Activated CD8-positive, alpha-beta memory T cell treated with anti-CD3 and anti-CD28 coated beads, Interleukin-2, amount 50 U/mL, for 48 hours (primary cell): ENCODE measurements at places on chromosomes 16 and 17.
A peak's percentile ranks its signal among the peaks of the same experiment; 100 is the strongest.

GRCh38 chr16:68069511-68070248 is 15.5 kb upstream of the NFATC3 start:
- peak; percentile 56 for DNase-seq

- DNase-seq = no peak
Observed at GRCh38 chr17:32264823-32265191, 825 bp upstream of the RHBDL3 start.

- no peak for DNase-seq
Observed at GRCh38 chr17:17840751-17841591, 4.2 kb upstream of the SREBF1 start.

- DNase-seq = no peak
Observed at GRCh38 chr17:27765353-27765752, 35.0 kb downstream of the NOS2 start.

GRCh38 chr17:58184308-58184985 is 8.1 kb upstream of the EPX start:
- no peak for DNase-seq

DNA sequence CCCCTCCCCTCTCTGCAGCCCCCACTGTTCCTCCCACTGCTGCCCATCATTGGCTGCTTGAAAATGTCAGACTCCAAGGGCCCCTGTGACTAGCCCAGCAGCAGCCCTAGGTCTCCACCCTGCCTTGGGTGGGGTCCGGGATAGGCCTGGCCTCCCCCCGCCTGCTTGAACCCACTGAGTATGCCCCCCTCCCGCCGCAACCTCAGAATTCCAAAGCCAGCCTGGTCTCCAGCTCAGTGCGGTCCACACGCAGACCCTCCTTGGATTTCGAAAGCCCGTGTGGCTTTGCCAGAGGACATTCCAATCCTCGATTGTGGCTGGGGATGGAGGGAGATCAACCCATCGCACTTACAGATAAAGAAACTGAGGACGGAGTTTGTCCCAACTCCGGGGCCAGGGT is 6.4 kb downstream of the DPEP1 start:
- DNase-seq = no peak

- DNase-seq = peak; percentile 55
Observed at GRCh38 chr17:79388556-79389295, 222.1 kb downstream of the RBFOX3 start.

DNA sequence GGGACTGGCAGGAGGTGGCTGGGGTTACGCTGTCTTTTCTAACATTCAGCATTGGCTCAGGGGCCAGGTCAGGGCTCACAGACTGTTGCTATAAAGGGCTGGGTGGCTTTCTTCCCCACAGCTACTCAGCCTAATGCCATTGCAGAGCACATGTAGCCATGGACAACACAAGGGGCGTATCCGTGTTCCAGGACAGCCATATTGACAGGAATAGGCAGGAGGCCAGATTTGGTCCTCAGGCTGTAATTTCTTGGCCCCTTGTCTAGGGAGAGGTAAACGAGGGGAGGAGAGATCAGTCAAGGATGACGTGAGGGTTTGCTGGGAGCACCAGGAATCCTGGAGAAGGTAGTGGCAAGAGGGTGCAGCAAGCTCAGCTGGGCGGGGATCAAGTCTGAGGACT is 21.2 kb upstream of the MYO15B start:
- no peak for DNase-seq

- DNase-seq = no peak
Observed at GRCh38 chr17:17146786-17147406, 59.2 kb downstream of the PLD6 start.

DNA sequence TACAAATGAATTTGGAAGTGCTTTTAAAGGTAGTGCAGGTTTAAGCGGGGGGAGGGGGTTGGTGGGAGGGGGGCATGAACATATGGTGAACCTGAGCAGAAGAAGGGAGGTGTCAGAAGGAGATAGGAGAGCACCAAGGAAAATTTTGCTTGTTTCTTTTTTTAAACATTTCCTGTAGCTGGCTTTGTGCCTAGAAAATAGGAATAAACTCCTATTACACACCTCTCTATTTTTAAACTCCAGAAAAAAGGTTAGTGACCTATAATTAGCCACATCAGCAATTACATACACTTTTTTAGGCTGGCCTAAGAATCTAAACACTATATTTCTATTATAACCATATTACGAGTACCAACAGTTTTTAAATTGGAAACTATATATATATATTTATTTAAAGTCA is 159.1 kb downstream of the SKAP1 start:
- no peak for DNase-seq

DNA sequence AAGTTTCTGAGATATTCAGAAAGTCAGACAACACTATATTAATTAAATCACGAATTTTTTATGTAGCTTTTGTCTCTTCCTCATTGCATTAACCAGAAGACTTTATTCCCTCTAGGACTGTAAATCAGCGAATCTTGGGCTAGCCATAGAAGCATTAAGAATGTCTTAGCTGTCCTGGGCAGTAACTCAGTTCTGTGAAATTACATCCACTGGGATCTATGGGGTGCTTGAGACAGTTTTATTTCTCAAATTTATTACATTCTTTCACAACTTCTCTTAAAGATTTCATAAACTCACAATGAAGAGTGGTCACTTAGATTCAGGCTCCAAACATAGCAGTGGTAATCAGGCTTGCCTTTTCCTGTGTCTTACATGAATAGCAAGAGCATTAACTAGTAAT is 1153.4 kb downstream of the CDH8 start:
- DNase-seq = no peak

DNA sequence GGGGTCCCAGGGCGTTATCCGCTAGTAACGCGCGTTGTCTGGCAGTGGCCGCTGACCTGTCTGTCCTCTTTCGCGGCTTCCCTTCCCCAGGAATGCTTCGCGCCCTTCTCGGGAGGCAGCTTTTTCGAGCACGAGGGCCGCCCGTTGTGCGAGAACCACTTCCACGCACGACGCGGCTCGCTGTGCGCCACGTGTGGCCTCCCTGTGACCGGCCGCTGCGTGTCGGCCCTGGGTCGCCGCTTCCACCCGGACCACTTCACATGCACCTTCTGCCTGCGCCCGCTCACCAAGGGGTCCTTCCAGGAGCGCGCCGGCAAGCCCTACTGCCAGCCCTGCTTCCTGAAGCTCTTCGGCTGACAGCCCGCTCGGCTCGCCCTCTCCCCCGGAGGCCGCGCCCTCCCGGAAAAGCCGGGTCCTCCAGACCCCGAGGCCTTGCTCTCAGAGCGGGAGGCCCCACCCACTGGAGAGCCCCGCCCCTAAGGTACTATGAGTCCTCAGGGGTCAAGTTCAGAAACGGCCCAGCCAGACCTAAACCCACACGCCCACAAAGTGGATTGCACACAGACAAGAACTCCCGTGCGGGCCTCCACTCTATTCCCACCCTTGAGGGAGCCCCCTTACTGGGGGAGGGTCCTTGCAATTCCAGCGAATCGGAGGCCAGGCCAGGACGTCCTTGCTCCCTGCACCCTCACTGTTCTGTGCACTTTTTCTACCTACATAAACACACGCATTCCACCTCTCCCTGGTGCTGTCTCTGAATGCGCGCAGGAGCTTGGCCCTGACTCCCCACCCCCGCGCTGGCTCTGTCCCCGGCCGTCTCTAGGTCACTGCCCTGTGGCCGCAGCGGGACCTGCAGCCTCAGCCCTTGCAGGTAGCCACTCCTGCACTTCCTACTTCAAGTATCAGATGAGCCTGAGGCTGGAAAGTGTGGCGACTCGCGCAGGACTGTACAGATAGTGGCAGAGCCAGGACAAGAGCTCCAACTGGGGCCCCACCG is 5.4 kb upstream of the SLC5A2 start:
- DNase-seq = peak; percentile 72

- DNase-seq = no peak
Observed at GRCh38 chr17:78474614-78475146, 96.2 kb downstream of the PGS1 start.
